ENCODE measurements at places on chromosomes 16 and 17.

DNA sequence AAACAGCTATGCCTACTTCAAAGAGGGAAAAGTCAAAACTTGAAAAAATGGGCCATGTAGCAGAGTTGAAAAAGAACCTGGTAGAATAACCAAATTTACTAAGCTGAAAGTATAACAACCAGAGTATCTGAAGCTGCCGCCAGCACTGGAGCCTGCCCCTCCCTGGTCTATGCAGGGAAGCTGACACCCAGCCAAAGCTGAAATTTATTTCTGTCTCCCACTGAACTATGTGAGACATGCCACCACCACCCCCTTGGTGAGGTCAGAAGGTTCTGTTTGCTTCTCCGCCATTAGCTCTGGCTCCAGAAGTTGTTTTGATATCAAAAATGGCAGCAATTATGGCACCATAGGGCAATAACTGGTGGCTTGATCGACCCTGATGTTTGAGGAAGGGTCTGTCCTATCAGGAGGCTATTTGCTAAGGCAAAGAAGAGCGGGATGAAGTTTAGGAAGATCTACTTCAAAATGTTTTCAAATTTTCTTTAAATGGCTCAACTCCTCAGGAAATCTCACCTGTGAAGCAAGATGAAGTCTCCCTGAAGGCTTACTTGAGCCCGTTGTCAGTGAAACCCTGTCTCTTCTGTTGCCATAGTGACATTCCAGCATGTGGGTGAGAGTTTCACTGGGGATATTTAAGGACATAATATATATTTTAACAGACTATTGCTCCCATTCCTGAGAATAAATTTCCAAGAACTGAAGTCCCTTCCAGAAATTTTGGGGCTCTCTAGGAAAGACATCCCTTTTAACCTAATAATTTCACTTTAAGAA is 122.0 kb downstream of the COPRS start:
- DNase-seq, result no peak

- no peak for DNase-seq
These were observed 1.3 kb downstream of the SHMT1 start for GRCh38 chr17:18361837-18362697.

- DNase-seq, result peak; percentile 58
These were observed 8.8 kb downstream of the TAX1BP3 start for GRCh38 chr17:3659541-3660111.

GRCh38 chr16:55499951-55500529 is 8.8 kb upstream of the LPCAT2 start:
- peak; percentile 20 for DNase-seq

GRCh38 chr17:63345611-63346010 is 100.5 kb downstream of the CYB561 start:
- no peak for DNase-seq

- no peak for DNase-seq
These were observed 52.1 kb upstream of the MYOCD start for GRCh38 chr17:12613566-12613965.

DNA sequence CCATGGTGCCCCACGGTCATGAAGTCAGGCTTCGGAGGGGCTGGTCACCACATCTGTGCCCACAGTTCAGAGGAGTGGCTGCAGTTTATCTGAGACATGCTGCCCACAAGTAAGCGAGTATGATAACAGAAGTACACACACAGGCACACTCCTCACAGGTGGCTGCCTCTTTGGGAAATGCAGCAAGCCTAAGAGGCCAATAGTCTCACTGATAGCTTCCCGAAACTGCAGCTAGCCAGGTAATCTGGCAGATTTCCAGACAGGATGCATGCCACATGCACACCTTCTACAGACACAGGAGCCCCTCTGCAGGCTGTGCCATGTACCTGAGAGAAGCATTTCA is 12.6 kb upstream of the GFOD2 start:
- no peak for DNase-seq

DNA sequence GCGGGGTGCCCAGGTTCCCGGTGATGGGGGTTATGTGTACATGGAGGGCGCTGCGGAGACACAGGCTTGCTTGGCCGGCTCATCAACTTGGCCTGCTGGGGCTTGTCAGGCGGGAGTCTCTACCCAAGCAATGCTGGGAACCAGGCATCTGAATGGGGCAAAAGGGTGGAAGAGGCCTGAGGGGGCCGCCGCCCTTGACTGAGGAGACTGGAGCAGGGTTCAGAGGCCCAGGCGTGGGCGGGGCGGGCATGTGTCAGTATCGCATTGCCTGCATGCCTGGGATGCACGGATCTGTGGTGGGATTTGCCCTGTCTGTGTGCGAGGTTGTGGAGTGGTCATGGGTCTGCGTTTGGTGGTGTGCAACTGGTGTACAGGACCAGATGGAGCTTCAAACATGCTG is 21.1 kb downstream of the ARHGAP23 start:
- DNase-seq, result peak; percentile 86

DNA sequence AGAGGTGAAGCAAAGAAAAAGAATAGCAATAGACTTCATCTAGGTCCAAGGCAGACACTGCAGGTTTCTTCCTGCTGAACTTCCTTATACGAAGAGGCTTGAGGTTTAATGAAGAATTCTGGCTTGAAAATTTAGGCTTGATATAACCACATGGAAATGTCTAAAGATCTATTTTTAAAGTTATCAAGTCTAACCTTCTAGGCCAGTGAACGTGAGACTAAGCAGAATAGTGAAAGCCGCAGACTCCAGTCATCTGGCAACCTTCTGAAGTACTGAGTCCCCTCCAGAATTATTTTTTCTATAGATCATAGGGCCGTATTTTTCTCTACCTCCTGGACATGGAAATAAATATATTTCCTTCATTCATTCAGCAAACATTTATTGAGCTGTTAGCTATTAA is 333.6 kb downstream of the BCAS3 start:
- no peak for DNase-seq

DNA sequence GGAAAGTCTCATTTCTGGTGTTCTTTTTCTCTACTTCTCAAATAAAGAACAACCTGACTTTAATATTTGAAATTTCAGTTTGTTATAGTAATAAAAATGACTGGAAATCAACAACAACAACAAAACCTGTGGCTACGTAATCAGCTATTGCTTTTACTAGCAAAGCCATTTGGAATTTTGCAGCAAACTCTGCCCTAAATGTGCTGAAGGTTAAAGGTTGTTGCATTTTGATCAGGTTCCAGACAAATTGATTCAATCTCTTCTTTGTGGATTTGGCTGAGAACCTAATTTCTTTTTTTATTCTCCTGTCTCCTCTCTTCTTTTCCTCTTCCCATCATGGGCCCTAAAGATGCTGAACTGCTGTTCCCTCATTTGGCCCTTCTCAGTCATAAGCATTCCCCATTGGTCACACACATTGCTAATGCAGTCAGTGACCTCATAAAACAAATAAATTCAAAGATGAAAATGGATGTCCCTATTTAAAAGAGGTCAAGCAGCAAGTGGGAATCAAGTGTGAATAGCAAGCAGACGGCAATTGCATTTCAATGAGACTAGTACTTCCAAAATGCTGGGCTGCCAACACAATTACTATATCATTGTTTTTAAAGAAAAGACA is 795.1 kb upstream of the CDH8 start:
- no peak for DNase-seq

DNA sequence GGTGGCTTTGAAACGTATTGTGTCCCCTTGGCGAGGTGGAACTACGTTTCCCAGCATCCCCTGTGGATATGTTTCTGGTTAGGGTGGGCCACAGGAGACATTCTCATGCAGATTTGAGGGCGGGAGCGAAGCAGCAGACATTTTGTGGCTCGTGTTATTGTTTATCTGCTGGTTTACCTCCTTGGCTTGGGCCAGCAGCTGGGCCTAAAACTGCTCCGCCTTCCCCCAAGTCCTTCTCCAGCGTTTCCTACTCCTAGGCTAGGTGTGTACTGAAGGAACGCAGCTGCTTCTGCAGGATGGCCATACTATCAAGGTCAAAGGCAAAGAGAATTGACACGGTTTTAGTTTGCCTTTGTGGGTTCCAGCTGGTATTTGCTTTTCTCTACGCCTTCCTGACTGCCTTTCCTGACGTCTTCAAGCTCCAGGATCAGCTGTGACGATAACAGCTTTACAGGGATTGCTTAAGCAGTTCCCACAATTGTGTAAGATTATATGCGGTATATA is 17.2 kb upstream of the WSB1 start:
- peak; percentile 96 for DNase-seq

GRCh38 chr16:68722119-68723024 is 14.7 kb upstream of the CDH1 start:
- no peak for DNase-seq

DNA sequence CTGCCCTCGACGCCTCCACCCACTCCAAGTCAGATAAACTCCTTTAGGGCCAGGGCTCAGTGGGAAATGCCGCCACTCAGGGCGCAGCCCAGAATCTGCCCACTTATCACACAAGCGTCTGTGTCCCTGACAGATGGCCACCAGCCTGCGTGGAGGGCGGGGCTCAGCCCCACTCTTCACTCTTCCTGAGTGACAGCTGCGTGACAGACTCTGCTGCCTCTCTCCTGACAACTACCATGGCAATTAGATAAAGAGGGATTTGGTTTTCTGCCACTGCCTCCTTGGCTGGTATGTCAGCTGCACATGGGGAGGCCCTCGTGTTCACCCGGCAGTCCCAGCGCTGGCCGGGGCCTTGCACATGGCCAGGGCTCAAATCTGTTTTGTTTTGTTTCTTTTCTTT is 96.2 kb downstream of the RTN4RL1 start:
- no peak for DNase-seq

GRCh38 chr17:17506893-17507464 is 10.8 kb upstream of the RASD1 start:
- DNase-seq, result no peak

DNA sequence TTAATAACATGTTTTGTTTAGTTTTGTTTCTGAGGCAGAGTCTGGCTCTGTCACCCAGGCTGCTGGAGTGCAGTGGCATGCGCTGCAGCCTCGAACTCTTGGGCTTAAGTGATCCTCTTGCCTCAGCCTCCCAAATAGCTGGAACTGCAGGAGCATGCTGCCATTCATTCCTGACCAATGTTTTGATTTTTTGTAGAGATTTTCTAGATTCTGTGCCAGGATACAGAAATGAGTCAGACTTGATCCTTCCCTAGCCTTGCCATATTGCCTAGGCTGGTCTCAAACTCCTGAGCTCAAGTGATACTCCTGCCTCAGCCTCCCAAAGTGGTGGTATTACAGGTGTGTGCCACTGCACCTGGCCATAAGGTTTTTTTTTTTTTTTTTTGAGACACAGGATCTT is 17.7 kb downstream of the TAOK1 start:
- DNase-seq, result no peak

- peak; percentile 80 for DNase-seq
These were observed 2.1 kb downstream of the TRAF4 start for GRCh38 chr17:28745786-28746411.

- DNase-seq, result no peak
These were observed 16.7 kb downstream of the SLC6A2 start for GRCh38 chr16:55672471-55672870.

DNA sequence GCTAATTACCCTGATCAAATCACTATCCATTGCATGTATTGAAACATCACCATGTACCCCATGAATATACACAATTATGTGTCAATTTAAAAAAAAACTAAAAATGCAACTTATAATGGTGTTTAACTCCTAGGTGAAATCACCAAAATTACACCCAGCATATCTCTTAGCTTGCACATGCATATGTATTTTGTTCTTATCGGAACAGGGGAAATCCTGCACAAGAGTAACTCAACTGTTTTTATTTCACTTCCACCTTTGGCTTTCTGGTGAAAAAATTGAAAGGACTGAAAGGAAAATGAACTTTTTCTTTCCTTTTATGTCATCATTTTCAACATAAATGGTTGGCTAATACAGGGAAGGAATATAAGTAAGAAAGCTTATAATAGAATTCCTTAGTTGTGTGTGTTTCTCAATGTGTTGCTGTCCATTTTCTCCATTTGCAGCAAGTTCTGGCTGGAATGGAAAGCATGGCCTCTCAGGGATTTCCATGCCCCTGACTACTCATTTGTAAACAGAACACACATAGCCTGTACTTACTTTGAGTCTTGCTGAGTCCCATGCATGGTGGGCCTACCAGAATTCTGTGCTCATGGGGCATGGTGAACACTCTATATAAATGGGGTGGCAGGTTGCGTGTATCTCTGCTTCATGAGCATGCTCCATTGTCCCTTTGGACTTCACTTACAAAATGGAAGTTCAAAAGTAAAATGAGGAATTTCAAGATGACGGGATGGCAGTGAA is 462.0 kb downstream of the HS3ST3B1 start:
- no peak for DNase-seq

DNA sequence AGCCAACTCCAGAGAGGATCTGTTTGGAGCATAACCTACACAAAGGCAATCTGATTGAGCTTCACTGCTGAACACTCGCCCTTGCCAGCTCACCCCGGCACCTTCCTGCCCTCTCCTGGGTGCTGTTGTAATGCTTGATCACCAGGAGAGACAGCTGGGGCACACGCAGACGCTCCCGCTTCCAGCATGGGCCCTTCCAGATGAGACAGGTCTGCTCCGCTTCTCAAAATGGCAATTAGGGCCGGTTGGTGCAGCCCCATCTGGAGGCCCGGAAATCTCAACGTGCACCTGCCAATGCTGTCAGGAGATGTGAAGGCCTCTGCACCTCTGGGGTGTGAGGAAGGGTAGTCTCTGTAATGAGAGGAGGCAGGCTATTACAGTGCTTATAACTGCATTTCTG is 206.1 kb downstream of the ABCC12 start:
- DNase-seq, result no peak

DNA sequence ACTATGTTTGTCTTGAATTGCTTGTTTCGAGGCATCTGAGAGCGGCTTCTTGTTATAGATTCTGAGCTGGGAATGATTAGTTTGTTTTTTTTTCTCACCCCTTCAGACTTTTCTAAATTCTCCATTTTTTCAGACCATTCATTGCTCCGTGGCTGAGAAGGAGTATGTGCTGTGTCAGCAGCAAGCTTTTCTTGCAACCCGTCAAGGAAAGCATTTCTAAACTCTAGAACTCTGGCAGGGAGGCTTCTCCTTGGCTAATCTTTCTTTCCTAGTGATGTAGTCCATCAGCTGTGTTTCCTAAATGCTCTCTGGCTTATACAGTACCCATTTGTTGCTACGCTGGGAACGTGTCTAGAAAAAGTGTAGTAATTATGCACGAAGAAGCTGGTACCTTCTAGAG is 133.5 kb downstream of the FTO start:
- no peak for DNase-seq

- DNase-seq, result no peak
These were observed 6.6 kb upstream of the MIF4GD start for GRCh38 chr17:75277664-75278071.

Data from endodermal cell (in vitro differentiated cells).